ENCODE measurements at places on chromosomes 16 and 17.
A peak's percentile ranks its signal among the peaks of the same experiment; 100 is the strongest.

DNA sequence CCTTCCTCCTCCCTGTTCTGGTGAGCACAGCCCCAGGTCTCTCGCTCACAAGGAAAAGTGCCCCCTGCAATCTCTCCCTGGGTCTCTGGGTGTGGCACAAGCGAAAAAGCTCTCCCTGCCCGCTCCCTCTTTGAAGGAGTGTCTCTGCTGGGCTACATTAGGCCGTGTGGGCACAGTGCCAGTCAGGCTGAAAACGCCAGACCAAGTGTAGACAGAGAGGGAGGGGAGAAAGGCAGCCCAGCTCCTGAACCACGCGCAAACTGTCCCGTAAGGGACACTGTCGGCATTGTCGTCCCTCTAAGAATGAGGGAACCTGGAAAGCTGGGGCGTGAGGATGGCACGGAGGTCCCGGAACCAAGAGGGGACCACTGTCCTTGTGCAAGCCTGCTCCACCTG, 3.9 kb downstream of the SMIM5 start:
- peak; percentile 50 for DNase-seq

- DNase-seq, result no peak
Measured at GRCh38 chr16:81817789-81818567, 38.9 kb downstream of the PLCG2 start.

- no peak for DNase-seq
Measured at GRCh38 chr17:82227629-82228277, 1.1 kb upstream of the SLC16A3 start.

DNA sequence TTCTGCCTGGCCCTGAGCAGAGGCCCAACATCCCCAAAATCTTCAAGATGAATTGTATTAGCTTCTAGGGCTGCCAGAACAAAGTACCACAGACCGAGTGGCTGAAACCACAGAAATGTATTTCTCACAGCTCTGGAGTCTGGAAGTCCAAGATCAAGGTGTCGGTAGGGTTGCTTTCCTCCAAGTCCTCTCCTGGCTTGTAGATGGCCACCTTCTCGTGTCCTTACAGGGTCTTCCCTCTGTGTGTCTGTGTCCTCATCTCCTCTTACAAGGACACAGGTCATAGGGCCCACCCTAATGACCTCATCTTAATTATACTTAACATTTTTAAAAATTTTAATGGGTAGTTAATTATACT, 215.7 kb downstream of the NTN1 start:
- no peak for DNase-seq
